Left kidney (tissue), 8 donors: ENCODE measurements at places on chromosomes 16 and 17. TPM values are rescaled to one million over a fixed set of nuclear protein-coding genes. Genes with fewer than 3 reads are reported as not detected.

DNA sequence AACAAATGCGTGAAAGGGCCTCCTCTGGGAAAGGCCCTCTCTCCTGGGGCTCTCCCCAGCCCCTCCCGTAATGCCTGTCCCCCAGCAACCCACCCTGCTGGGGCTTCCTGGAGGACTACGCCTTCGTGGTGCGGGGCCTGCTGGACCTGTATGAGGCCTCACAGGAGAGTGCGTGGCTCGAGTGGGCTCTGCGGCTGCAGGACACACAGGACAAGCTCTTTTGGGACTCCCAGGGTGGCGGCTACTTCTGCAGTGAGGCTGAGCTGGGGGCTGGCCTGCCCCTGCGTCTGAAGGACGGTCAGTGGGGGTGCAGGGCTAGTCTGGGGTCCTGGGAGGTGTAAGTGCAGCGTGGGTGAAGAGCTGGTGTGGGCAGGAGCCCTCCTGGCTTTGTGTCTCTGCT lies 4.9 kb downstream of the SPATA20 start:
- no peak for DNase-seq

DNA sequence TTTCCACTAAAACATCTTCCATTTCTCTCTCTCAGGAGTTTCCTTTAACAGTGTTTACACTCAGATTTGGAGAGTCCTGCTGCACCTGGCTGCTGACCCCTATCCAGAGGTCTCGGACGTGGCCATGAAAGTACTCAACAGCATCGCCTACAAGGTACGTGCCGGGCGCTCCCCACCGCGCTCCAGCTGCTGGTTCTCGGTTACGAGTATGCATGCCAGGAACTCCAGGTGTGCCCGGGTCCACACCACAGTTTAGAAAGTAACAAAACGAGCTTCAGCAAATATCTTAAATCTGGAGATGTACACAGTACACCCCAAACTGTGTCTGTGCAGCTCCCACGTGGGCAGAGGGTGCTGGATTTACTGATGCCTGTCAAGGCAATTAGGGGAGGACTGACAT lies 82.9 kb upstream of the CHMP6 start:
- DNase-seq: no peak

DNA sequence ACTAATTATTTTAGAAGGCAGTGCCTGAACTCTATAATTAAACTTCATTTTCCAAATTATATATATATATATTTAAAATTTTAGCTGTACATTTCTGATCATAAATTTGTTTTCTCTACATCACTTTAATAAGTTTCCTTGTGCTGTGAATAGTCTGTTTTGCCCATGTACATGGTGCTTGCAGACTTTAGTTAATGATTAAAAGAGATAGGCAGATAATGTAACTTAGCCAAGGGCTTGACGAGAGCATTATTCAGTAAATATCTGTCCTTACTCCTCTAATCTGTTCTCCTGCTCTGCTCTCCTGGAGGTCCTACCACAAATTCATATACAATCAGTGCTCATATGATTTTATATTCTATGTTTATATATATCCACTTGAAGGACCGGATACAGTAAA lies 595.2 kb upstream of the KIF2B start:
- DNase-seq: peak; percentile 3

- no peak for DNase-seq
These were observed 29.3 kb downstream of the AKAP10 start for GRCh38 chr17:19948116-19948943.

GRCh38 chr17:41419716-41420115 lies 4.7 kb downstream of the KRT37 start:
- no peak for DNase-seq

GRCh38 chr16:70652322-70652721 lies 6.0 kb downstream of the IL34 start:
- DNase-seq: no peak

DNA sequence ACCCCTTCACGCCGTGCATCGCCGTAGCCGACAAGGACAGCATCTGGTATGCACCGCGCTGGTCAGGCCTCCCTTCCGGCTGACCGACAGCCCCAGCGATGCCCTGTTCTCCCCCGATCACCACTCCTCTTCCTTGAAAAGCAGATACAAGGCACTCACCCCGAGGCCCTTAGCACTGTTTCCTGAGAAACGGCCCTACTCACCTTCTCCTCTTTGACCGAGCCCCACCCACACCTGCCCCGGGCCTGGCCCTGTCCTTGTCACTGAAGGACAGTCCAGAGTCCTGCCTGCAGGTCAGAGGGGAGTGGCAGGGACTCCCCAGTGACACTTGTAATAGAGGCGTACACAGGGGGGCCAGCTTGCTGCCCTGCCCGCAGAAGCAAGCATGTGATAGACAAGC lies 45.9 kb upstream of the CHMP6 start:
- no peak for DNase-seq

- no peak for DNase-seq
These were observed 5.6 kb upstream of the ST3GAL2 start for GRCh38 chr16:70444249-70445063.

DNA sequence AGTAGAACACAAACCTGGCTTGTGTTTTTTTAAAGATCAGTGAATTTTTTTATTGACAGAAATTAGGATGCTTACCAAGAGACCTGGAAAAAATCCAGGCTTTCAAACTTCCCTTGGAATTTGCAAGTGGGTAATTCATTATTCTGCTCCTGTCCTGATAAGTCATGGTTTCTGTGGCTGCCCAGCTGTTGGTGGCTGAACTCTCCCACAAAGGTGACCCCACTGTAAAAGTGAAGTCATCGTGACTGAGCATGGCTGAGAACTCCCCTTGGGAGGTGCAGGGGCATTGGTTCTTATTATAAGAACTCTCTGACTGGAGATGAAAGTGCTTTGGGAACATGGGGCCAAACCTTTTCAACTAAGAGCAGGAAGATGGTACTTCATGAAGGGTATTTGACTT lies 46.6 kb upstream of the TANC2 start:
- no peak for DNase-seq

- DNase-seq: no peak
These were observed 260.6 kb downstream of the ABCC12 start for GRCh38 chr16:47895146-47895545.

DNA sequence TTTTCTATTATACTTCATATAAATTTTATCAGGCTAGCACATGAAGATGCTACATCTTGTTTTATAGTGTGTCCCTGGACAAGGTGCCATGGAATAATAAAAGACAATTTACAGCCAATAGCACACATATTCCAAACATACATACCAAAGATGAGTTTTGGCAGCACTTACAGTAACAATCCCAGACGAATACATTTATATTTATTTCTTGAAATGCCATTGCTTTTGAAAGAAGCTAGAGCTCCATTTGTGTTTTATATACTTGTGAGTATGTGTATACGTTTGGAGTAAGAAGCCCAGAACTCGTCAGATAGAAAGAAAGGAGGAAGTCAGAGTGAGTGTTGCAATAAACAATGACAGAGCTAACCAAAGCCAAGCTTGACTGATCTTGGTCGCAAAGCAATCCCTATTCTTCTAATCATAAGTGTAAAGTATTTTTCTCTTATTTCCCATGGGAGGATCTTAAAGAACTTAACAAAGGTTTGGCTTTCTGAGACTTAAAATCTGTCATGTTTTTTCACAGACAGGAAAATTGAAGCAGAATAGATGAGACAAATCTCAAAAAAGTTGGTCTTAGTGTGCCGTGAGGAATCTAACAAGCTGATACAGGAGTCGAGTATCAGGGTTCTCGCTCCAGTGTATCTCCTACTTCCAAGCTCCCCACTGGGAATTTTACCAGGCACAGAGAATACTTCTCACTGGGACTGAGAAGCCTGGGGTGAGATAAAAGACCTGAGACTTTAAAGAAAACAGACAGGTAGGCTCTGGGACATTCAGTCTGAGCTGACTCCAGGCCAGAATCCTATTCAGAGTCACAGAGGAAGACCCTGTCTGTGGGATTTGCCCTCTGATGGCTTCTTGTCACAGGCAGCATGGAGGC lies 175.4 kb downstream of the AATF start:
- DNase-seq: no peak

- peak; percentile 75 for DNase-seq
These were observed 16.4 kb upstream of the HERPUD1 start for GRCh38 chr16:56915336-56916119.

GRCh38 chr17:77248216-77249114 lies 107.7 kb downstream of the SEC14L1 start:
- no peak for DNase-seq

- DNase-seq: no peak
These were observed 72.1 kb upstream of the RCVRN start for GRCh38 chr17:9977180-9977575.

- DNase-seq: no peak
These were observed 89.3 kb upstream of the PLEKHM1 start for GRCh38 chr17:45579529-45580495.

GRCh38 chr17:73284354-73284753 lies 22.7 kb upstream of the CPSF4L start:
- DNase-seq: no peak

GRCh38 chr17:59154292-59154720 lies 680 bp downstream of the SKA2 start:
- DNase-seq: peak; percentile 63

GRCh38 chr16:88453217-88453531 lies at the start of gene ZFPM1:
ZFPM1 (plus strand) TSS chr16:88453280; CDS start chr16:88453639, 359 bp downstream.
- DNase-seq: no peak

The NOG gene
- polyA plus RNA-seq: 1.1 TPM

The KRTAP16-1 gene
- polyA plus RNA-seq: not detected

The TBC1D28 gene
- polyA plus RNA-seq: not detected

The ST6GALNAC1 gene
- 0.28 TPM for polyA plus RNA-seq

The IGF2BP1 gene
- polyA plus RNA-seq: 32.9 TPM

The TMEM235 gene
- not detected for polyA plus RNA-seq

The GSDMA gene
- 2.9 TPM for polyA plus RNA-seq

The RAC3 gene
- 10.1 TPM for polyA plus RNA-seq
